Globus pallidus (tissue), 1 donor: ENCODE measurements at places on chromosomes 4 and X.

DNA sequence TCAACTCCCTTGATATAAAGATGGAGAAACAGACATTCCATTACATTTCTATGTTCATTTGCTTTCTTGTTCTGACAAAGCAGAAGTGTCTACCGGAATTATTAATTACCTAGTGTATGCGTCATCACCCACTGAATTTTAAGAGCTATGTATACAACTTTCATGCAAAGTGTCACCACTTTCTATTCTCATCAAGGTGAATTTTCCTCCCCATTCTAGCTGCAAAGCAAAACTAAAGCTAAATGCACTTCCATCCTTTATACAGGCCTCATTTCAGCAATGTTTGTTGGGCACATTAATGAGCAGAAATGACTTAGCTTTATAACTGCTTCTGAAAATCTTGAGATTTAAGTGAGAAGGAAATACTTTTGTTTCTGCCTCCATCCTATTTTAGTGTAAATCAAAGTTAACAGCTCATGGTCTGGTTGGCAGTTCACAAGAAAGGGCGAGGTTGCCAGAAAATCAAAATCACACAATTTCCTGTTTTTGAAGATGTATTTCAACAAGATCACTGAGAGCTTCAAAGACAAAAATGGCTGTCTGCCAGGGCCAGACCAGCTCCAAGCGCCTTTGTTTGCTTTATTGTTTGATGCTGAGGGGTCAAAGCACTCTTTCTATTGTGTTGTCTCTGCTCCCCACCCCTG, 7.2 kb upstream of the FAM9C start:
- peak; percentile 63 for DNase-seq

DNA sequence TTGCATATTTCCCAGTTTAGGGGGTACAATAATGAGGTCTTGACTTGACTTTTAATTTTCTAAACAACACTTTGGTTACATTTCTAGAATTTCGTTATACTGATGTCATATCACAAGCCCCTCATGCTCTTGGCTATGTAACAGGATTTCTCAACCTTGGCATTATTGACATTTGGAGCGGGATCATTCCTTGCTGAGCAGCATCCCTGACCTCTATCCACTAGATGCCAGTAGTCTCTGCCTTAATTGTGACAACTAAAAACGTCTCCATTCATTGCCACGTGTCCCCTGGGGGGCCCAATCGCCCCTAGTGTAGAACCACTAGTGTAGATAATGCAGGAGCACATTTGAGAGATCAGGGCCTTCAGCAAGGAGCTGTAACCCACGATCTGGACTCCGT, 234.2 kb upstream of the MID1 start:
- DNase-seq = no peak

GRCh38 chr4:140703463-140703862, 52.7 kb downstream of the TBC1D9 start:
- no peak for DNase-seq

- DNase-seq = no peak
Measured at GRCh38 chr4:94338681-94339351, 3.8 kb downstream of the HPGDS start.

DNA sequence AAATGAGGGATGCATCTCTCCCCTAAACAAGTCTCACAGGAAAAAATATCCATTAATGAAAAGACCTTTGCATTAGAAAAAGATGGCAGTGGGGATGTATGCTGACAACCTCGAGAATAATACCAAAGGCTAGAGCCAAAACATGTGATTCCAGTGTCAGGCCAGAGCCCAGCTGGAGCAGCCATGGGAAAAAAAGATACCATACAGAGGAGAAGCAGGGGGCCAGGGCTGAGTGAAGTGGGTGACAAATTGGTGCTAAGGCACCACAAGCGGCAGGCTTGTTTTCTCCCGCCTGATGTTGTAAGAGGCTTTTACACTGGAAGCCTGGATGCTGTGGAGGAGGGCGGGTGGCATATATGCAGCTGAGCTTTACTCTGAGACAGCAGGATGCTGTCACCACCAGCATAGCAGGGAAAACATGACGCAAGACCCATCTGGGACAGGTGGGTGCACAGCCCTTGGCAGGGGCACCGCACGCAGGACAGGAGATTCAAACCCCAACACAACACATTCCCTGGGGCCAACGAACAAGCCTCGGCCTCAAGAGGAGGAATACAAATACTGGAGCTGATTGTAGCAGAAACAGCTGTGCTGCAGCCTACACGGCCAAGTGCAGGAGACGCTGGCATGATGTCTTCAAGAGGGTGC, 91.9 kb downstream of the TSPAN5 start:
- peak; percentile 96 for DNase-seq

DNA sequence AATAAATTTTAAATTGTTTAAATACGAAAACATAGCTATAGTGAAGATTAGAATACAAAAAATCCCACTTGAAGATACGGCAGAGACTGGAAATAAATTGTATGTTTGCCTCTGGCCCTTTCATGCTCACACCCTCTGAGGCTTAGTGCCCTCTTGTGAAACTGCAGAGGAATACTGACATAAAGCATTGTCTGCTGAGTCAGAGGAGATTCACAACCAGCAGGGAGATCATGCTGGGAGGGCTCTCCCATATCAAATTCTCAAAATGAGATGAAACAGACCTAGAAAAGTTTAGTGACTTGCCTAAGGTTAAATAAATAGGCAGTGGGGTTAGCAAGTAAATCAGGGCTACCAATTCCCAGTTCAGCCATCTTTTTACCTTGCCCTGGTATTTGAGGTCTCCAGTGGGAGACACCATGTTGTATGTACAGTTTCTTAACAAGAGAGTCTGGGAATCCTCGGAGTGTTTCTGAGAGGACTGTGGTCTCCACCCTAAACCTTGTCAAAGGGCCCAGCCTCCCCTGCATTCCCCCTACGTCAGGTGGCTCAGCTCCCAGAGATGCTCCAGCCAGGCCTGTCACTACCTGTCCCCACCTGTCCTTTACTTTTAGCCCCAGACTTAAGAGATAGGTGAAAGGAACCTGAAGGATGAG, 581.4 kb upstream of the DIPK2B start:
- no peak for DNase-seq

DNA sequence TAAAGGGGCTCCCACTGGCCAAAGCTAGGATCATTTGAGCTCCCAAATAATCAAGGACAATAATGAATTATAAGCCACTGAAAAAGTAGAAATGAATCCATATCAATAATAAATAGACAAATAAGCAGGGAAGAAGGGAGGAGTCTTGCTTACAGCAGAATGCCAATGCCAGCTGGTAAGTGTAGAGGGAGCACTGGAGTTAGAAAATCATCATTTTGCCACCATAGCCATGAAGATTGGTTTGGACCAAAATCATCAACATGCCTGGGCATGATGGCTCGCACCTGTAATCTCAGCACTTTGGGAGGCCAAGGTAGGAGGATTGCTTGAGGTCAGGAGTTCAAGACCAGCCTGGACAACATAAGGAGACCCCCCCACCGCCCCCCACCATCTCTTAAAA, 20.4 kb upstream of the SH3KBP1 start:
- no peak for DNase-seq
